ENCODE measurements at places on chromosomes 12 and 14.

GRCh38 chr14:34937876-34938275 lies 44.9 kb upstream of the SRP54 start:
- no peak for DNase-seq

- peak; percentile 11 for DNase-seq
These were observed 823 bp downstream of the ATG2B start for GRCh38 chr14:96362071-96362964.

DNA sequence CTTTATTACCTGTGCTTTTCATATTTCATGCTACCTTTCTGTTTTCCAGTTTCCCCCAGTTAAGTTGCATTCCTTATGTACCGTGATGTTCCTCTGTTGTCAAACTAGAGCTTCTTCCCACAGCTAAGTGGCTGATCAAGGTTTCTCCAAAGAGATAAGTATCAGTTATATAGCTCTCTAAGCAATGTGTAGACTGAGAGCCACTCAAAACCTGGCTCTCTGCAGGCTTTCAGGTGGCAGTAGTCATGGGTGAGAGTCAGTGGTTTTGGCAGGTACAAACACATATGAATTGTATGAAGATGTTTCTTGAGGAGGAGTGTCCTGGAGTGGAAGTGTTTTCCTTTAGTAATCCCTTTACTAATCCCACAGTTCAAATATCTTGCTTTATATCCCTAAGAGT lies 28.4 kb downstream of the TXNRD1 start:
- no peak for DNase-seq

DNA sequence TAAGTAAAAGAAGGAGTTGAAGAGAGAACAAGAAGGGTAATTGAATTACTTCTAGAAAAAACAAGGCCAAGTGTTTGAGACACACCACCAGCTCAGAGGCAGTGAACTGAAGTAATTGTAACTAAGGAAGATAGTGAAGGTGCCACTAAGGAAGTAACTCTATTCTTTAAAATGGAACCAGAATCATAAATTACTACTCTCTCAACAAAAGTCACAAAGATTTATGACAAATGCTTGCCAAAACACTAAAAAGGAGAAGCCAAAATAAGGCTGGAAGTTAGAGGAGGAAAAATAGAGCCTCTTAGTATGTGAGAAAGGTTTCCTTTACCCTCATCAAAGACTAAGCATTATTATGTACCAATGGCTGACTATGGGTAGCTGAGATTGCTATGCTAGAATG lies 208.5 kb downstream of the MDGA2 start:
- DNase-seq: no peak

DNA sequence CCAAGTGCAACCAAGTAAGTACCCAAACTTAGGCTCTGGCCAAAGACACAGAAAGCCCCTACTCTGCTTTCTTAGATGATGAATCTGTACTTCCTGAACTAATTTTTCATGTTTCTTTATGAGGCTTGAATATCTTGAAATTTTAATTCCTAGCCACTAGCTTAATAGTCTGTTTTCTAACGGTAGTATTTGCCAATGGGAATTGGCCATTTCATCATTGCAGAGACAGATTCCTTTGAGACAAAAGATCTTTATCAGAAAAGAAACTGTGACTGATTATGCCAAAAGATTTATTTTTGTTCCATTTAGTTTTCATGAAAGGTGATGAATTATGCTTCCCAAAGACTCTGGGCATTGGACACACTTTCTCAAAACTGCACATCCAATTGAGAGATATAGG lies 48.7 kb downstream of the DAD1 start:
- DNase-seq: no peak

GRCh38 chr14:64971943-64972791 lies at the start of gene RAB15:
TSS of gene RAB15 (minus strand) at chr14:64972336. CDS start at chr14:64972076, 260 bp downstream.
- DNase-seq: no peak

DNA sequence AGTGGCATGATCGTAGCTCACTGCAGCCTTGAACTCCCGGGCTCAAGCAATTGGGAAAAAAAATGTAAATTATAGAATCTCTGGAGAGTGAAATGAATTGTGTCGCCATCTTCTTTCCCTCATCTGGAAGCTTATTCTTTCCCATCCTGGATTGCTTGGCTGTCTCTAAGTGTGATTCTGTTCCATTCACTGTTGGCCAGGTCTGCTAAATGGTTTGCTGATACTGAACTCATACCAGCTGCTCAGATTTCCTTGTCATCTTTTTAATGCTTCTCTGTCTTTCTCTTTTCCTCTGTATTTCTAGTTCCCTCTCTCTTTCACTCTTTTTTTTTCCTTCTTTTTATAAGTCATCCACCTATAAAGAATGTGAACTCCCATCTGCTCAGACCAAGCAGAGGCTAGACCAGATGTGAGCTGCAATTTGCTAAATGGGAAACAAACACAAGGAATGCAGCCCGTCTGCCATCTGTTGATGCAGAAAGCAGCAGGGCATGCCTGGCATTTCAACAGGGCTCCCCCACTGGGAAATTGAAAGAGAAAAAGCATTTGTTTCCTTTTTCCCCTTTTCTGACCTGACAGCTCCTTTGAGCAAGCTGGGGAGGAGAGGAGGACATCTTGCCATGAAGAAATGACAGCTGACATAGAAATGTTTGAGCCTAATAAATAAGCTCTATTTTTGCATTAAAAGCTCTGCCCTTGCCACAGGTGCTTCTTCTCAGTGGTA lies 1823.6 kb upstream of the FLRT2 start:
- no peak for DNase-seq

DNA sequence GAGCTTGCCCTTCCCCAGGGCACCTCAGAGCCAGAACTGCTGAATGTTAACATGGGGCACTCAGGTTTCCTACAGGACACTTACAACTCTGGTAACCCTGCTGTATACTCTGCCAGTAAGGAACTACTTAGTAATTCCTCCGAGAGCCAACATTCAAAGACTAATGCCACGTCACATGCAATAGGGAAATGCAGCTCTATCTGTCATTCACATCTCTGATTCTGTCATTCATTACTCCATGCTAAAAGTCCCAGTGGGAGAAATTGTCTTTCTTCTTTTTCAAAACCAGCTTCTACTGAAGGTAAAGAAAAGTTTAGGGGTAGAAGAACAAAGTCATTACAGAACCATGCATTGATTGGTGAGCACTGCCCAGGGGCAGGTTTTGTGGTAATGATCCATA lies 189.2 kb downstream of the DAD1 start:
- DNase-seq: no peak

DNA sequence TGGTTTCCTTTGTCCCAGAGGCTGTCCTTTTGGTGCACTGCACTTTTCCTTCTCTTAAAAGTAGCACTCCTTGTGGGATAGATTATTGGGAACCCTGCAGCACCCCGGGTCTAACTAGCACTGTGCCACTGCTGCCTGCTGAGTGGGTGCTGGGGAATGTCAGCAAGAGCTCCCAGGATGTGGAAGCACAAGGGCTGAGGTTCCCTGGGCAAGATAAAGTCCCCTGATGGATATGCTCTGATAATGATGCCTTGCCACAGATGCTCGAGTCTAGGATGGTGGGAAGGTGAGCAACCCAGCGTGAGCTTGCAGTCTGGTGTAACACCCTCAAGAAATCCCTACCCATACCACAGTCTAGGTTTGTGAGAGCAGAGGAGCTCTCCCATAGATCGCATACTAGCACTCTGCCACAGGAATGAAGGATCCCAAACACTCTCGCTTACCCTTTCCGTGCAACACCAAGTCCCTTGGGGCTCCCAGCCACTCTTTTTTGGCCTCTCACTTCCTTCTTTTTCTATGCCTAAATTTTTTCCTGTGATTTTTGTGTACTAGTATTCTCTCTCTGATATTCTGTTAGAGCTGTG lies 32.6 kb downstream of the USP15 start:
- DNase-seq: no peak

DNA sequence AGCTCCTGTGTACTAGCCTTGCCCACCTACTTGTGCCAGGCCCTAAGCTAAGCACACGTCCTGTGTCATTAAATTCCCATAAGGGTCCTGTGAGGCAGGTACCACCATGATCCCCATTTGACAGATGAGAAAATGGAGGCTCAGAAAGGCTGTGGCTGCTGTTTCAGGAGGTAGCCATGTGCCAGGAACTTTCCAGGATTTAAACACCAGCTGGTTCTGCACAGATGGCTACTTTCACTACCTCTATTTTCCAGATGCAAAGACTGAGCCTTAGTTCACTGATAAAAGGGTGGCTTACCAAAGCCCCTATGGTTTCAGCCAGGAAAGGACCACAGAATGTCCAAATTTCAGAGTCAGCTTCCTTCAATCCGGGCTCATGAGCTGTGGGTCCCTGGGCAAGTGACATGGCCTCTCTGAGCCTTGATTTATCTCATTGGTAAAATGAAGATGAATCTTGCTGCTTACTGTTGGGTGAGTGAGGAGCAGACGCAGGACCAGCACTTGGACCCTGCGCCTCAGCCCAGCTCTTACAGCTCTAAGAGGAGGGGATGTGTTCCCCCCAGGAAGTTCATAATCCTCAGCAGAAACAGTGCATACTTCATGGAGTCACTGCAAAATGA lies 23.5 kb downstream of the CMKLR1 start:
- DNase-seq: no peak

- no peak for DNase-seq
These were observed 13.9 kb upstream of the KRR1 start for GRCh38 chr12:75525263-75525662.

DNA sequence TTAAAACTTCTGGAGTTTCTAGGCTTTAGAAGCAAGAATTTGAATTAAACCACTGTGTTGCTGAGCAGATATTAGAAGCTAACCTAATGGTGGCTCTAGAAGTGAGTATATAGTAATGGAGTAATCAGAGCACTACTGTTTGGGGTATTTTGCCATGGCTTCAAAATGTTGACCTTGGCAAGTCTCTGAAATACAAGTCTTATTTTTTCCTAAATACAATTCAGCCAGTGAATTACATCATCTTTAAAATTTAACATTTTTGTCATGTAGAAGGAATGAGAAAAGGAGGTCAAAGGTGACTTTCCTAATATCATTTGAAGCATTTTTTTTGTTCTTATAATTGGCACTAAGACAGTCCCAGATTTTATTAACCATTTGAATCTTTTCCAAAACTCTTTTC lies 25.2 kb downstream of the PMCH start:
- no peak for DNase-seq

DNA sequence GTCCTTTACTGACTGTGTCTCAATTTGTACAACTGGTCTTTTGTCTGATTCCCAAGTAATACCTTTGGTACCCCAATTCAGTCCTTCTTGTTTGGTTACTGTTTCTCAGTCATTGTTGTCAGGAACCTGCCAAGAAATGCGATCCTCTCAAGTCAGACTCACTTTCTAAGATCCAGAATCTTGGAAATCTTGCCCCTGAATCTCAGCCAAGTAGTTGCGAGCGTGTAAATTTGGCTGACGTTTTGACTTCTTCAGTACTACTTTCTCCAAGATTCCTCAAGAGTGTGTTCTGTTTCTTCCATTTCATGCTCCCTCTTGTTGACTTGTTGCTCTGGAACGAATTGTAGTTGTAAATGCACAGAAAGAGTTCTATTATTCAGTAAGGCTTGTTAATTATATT lies 114.0 kb downstream of the MSRB3 start:
- no peak for DNase-seq

GRCh38 chr12:57590864-57591781 lies at the start of gene PIP4K2C:
TSS of gene PIP4K2C (plus strand) at chr12:57591192. CDS start at chr12:57591290, 98 bp downstream.
- DNase-seq: peak; percentile 50

GRCh38 chr14:95431199-95432143 lies 85.0 kb downstream of the SYNE3 start:
- DNase-seq: no peak

- no peak for DNase-seq
These were observed 285.9 kb downstream of the MDGA2 start for GRCh38 chr14:47389535-47389934.

GRCh38 chr14:99690636-99691035 lies 6.5 kb downstream of the CYP46A1 start:
- no peak for DNase-seq

- DNase-seq: no peak
These were observed 38.0 kb downstream of the BTG1 start for GRCh38 chr12:92107621-92108131.

- peak; percentile 55 for DNase-seq
These were observed 17.9 kb upstream of the TDRD9 start for GRCh38 chr14:103910262-103910935.

GRCh38 chr14:58815794-58816193 lies 178.0 kb downstream of the DACT1 start:
- no peak for DNase-seq

DNA sequence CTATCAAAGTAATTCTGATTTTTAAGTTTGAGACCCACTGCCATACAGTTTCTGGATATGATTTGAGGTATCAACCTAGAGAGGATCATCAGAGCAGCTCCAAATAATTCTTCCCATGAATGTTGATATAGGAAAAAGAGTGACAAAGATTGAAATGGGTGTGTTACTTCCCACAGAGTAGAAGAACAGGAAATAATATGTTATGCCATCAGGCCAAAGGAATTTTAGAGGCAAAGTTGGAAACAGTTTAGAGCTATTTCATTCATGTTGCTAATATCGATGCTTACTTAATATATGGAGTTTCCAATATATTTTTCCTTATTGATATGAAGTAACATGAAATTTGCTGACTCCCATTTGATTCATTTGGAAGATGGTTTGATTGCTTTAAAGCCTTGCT lies 8.9 kb upstream of the MSRB3 start:
- DNase-seq: no peak

GRCh38 chr12:6570264-6570887 lies 2.3 kb upstream of the NOP2 start:
- DNase-seq: no peak

- DNase-seq: peak; percentile 48
These were observed 2.4 kb downstream of the DHH start for GRCh38 chr12:49092086-49092815.

Measured in stimulated activated CD4-positive, alpha-beta T cell treated with anti-CD3 and anti-CD28 coated beads, TNF-alpha, amount 100 ng/mL, for 4 hours (primary cell).